ENCODE measurements at places on chromosomes 6 and 20.

DNA sequence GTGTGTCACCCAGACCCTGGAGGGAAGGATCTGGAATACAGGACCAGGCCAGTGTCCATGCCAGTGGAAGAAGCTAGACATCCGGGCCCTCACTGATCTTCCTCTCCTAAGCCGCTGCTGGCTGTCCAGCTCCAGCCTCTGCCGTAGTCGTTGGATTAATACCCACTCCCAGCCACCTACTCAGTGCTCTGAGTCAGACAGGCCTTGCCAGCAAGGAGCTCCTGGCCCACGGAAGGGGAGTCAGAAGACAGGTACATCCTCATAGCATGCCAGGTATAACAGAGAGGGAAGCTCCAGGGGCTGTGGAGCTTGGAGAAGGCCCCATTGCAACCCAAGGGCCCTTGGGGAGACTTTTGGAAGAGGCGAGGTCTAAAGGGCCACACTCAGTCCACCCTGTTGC is 49.0 kb downstream of the STK35 start:
- no peak for DNase-seq

DNA sequence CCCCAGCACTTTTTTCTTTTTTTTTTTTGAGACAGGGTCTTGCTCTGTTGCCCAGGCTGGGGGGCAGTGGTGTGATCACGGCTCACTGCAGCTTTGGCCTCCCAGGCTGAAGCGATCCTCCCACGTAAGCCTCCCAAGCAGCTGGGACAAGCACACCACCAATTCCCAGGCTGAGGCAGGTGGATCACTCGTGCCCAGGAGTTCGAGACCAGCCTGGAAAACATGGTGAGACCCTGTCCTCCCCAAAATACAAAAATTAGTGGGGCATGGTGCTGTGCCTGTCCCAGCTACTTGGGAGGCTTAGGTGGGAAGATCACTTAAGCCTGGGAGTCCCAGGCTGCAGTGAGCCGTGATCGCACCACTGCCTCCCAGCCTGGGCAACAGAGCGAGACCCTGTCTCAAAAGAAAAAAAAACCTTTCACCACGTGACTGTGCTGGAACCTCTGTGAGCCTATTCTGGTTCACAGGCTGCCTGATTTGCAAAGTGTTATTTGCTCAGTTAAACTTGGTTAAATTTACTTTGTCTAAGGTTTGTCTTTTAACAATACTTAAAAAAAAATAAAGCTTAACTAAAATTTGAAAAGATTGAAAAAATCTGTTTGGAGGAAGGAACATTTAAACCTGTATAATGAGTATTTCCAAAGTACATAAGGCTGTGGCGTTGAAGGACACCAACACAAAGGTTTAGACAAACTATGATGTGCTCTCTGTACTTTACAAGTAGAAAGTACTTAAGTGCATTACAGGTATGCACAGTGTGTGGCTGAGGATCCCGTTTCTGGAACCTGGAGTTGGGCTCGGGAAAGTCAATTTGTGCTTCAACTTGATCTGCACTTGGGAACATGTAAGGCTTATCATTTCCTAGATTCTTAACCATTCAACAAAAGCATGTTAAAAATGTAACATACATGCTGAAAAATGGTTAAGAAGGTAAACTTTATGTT is 55.0 kb downstream of the PPP1R3G start:
- DNase-seq = no peak

GRCh38 chr6:149166336-149166735 is 151.2 kb upstream of the TAB2 start:
- DNase-seq = no peak

DNA sequence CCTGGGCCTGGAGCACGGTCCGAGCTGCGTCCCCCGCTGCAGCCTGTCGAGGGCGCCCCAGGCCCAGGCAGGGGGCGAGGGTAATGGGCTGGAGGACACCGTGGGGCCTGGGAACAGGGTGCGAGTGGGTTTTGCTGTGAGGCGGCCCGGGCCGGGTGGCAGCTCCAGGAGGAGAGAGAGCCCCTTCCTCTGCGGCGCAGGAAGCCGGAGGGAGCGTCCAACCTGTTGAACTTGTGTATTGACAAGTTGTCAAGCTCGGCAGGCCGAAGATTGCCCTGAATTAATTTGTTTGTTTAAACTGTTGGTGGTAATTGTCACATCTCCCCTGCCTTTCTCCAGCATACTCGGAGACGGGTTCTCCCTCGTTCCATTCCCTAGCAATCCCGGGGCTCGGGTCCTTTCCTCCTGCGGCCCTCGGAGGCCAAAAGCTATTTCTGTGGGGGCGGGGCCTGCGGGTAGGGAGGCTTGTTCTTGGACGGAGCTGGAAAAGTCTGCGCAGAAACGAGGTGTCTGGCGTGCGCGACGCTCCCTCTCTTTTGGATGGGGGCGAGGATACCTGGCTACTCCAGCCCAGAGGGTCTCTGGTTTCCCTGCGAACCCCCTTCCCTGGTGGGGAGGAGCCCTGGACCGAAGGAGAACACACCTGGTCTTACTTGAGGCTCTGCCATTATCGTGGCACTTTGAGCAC is 9.9 kb downstream of the NR2E1 start:
- no peak for DNase-seq

DNA sequence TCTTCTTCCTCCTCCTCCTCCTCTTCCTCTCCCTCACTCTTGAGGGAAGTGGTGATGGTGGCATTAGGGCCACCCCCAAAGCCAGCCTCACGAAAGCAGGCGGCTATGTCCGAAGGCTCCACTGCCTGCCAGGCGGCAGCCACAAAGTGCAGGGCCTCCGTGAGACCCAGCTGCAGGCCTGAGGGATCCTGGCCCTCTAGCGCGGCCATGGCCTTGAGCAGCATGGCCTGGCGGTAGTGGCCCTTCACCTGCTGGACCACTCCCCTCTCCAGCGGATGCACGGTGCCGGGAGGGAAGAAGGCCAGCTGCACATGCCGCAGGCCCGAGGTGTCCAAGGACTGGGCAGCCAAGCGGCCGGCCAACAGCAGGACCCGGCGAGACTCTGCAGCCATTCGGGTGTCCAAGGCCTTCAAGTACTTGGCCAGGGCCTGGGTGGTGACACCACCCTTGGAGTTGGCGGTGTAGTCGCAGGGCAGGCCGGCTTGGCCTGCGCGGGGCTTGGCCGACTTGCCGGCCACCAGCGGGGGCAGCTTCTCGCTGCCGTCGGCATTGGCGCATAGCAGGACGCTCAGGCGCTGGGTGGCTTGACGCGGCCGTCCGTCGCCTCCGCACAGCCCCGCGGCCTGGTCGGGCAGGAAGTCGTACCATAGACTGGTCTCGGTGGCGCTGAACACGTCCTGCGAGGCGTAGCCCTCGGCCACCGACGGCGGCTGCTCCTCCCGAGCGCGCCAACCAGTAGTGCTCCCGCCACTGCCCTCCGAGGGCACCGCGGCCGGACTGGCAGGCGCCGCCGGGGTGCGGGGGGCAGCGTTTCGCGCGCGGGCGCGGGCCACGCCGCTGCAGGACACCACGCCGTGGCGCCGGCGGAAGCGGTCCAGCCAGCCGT is 1.1 kb downstream of the CENPB start:
- no peak for DNase-seq

- DNase-seq = no peak
Measured at GRCh38 chr20:47413189-47413588, 56.7 kb upstream of the ZMYND8 start.

DNA sequence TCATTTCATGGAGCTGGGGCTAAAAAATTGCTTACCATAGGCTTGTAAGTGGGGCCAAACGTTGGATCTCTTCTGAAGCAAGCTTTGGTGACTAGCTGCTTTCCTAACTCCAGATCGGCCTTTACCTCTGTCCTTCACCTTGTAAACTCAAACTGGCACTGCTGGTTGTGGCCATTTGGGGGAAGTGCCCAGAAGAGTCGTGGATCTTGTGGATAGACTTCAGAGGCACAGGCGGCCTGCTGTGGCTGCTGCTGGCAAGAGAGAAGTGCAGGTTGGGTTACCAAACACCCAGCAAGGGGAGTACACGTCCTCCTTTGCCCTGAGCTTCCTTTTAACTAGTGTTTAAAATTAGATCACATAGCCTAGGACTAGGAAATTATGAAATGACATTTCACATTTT is 36.8 kb upstream of the KLHL31 start:
- no peak for DNase-seq

DNA sequence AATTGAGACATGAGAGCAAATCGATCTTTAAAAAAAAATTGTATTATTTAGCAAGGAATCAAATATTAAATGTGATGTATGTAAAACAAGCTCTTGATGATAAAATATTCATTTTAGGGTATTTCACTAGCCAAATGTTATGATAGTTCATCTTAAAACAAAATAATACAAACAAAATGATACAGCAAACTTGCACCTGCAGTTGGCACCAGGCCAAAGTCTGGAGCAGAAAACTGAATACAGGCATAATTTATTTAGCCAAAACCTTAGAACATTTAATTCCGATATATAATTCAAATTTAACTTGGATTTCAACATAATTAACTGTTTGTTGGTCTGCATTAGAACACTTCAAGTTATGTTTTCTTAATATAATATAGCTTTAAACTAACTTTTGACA is 60.9 kb downstream of the EPHA7 start:
- DNase-seq = no peak

DNA sequence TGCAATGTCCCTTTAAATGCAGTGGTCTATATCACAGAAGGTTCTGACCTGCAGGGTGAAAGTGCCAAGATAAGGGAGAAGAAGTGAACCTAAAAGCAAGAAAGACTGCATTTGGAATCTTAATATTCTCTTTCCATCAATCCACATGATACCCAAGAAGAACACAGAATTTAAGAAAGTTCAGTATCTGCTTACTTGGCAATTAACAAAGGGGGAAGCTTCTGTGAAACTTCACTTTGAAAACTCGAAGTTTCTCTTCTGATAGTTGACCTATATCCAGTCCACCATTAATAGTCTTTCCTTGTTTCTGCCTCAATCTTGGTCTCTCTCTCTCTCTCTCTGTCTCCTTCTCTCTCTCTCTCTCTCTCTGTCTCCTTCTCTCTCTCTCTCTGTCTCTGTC is 592.0 kb downstream of the UTRN start:
- no peak for DNase-seq

DNA sequence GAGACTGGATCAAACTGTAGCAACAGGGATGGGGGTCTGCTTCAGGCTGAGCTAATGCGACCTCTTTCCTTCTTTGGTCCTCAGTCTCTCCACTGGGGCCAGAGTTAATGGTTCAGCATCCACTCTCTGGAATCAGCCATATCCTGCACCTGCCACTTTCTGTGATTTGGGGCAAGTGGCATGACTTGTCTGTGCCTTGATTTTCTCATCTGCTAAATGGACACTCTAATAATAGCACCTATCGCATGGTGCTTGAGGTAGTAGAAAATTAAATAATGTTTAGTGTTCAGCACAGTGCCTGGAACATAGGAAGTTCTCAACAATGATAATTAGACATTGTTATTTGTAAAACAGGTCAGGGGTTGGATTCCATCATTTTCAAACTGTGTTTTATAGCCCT is 6.3 kb downstream of the XKR7 start:
- no peak for DNase-seq
